Large intestine (tissue), 12 donors: ENCODE measurements at places on chromosomes 5 and 9. TPM values are rescaled to one million over a fixed set of nuclear protein-coding genes. Genes with fewer than 3 reads are reported as not detected.

DNA sequence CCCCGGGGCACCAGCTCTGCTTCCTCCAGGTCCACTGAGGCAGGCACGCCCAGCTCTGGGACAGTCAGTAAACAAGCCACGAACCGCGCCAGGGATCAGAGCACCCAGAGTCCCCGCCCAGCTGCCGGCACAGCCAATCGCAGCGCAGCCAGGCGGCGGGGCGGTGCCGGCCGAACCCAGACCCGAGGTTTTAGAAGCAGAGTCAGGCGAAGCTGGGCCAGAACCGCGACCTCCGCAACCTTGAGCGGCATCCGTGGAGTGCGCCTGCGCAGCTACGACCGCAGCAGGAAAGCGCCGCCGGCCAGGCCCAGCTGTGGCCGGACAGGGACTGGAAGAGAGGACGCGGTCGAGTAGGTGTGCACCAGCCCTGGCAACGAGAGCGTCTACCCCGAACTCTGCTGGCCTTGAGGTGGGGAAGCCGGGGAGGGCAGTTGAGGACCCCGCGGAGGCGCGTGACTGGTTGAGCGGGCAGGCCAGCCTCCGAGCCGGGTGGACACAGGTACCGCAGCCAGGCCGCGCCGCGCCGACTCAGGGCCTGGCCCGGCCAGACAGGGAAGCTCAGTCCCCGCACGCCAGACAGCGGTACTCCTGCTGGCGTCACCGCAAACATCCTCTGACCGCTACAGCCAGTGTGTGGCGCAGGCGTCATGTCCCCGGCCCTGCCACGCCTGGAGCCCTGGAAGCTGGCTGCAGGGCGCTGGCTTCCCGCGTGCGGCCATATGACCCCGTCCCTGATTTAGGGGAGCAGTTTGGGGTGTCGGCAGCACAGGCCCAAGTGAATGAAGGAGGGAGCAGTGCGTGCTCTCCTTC is at the start of gene CTSL:
Gene CTSL (plus strand): TSS at position 220 of the 810 bp plus-strand sequence. CDS start 1,485 bp downstream, outside the sequence.
- H3K27me3 ChIP-seq: no peaks in the 10 kb centered on the region
- no peaks in the 10 kb centered on the region for H3K4me1 ChIP-seq
- DNase-seq: peak; percentile 87
- H3K27ac ChIP-seq: peak within 1 kb of the TSS; percentile 91
- peaks cover 15% of the 10 kb centered on the region for H3K36me3 ChIP-seq
- H3K4me3 ChIP-seq: peak within 1 kb of the TSS; percentile 84

DNA sequence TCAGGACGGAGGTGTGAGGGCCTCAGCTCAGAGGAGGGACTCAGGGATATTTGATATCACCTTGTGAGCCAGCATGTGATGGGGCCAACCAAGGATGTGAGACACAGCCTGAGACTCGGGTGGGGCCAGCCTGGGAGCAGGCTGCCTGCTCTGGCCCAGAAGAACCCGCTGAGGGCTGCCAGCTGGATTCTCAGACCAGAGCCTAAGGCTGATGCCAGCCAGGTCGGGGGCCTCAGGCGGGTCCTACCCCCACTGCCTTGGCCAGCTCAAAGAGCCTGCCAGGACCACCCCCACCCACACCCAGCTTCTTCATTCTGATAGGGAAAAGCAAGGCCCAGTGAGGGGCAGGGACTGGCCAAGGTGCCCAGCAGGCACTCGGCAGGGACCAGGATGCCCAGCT is 20.3 kb upstream of the DUSP1 start:
- no peak overlapping the region for H3K4me3 ChIP-seq
- peaks cover 28% of the 10 kb centered on the region for H3K4me1 ChIP-seq
- peak overlapping the region; percentile 16 for H3K27ac ChIP-seq
- DNase-seq: peak; percentile 73
- no peaks in the 10 kb centered on the region for H3K27me3 ChIP-seq

GRCh38 chr9:133199648-133200321 is 9.3 kb downstream of the OBP2B start:
- no peaks in the 10 kb centered on the region for H3K4me1 ChIP-seq
- DNase-seq: peak; percentile 40
- H3K36me3 ChIP-seq: no peaks in the 10 kb centered on the region
- H3K4me3 ChIP-seq: peak overlapping the region; percentile 52
- H3K27ac ChIP-seq: no peak overlapping the region

DNA sequence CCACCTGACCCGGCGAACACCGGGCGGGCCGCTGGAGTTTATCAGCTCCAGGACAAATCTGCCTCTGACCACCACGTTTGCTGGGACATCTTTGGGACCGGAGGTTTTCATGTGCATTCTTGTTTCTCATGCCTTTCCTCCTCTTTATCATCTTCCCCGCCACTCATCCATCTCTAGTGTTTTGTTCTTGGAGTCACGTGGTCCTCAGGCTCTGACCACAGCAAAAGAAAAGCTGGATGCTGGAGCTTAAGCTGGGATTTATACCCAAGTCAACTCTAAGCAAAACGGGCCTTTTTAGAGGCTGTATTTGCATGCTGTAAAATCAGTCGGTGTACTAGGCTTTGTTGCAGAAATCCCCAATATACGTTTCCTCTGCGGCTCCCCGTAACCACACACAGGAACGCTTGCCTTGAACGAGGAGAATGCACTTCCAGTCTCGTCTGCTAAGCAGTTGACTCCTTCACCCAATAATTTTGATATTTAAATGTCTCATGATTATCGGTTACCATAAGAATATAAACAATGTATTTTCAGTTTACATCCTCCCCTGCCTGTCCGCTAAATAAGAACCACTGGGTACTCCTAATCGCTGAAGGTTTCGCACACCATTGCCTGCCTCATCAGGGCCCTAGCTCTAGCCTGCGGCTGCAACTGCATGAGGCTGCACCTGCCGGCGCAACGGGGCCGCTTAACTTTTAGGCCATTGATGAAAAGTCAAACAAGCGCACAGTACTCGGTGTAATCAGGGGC is 560 bp upstream of the NDUFS6 start:
- no peaks in the 10 kb centered on the region for H3K27me3 ChIP-seq
- H3K27ac ChIP-seq: peak overlapping the region; percentile 76
- peak overlapping the region; percentile 86 for H3K4me3 ChIP-seq
- H3K36me3 ChIP-seq: peaks cover 45% of the 10 kb centered on the region
- H3K4me1 ChIP-seq: peaks cover 2% of the 10 kb centered on the region

Gene CCNO
- polyA plus RNA-seq: not detected
